ENCODE measurements at places on chromosomes 3 and 15.

GRCh38 chr15:23854203-23854911, 167.3 kb upstream of the NDN start:
- DNase-seq: no peak

GRCh38 chr15:95162531-95162930, 931.2 kb downstream of the MCTP2 start:
- DNase-seq: no peak

- DNase-seq: no peak
These were observed 487.7 kb upstream of the RASGRP1 start for GRCh38 chr15:39052323-39052705.

DNA sequence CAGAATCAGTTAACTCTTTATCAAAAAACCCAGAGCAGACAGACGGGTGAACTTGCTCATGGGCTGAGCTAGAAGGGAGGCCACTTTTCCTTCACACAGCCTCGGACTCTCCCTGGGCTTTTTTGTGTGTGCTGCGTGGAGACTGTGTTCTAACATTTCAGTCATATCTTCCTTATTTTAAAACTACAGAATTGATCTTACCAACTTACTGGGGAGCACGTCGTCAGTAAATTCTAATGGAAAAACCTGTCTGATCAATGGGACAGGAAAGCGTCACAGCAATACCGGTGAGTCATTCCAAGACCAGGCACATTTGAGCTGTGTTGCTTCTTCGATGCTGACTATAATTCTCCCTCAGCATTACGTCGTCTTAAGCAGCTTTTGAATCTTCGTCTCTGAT, 145.1 kb downstream of the LPP start:
- no peak for DNase-seq

DNA sequence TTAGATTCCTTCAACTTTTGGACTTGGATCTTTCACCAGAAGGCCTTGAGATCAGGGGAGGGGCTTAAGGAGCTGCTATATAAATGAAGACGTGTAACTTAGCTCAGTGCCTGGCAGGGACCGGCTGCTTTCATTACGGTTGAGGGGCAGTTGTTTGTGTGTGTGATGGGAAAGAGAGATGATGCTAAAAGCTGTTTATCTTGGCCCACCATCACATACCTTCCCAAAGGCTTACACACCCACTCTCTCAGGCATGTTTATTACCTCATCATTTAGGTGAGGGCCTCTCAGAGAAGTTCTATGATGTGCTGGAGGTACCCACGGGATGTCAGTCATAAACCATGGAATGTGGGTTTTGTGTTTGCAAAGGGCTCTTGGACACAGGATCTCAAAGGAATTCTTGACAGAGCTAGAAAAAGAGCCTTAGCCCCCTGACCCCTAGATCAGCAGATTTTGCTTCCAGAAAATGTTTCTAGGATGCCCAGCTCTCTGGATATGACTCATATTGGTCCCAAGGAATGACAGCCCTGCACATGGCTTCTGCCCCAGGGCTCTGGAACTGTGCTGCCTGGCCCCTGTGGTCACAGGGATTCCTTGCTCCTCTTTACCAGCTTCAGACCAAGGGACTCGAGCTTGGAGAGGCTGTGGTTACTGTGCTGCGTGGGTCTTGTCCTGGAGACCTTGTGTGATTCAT, 15.9 kb upstream of the SMAD3 start:
- no peak for DNase-seq

DNA sequence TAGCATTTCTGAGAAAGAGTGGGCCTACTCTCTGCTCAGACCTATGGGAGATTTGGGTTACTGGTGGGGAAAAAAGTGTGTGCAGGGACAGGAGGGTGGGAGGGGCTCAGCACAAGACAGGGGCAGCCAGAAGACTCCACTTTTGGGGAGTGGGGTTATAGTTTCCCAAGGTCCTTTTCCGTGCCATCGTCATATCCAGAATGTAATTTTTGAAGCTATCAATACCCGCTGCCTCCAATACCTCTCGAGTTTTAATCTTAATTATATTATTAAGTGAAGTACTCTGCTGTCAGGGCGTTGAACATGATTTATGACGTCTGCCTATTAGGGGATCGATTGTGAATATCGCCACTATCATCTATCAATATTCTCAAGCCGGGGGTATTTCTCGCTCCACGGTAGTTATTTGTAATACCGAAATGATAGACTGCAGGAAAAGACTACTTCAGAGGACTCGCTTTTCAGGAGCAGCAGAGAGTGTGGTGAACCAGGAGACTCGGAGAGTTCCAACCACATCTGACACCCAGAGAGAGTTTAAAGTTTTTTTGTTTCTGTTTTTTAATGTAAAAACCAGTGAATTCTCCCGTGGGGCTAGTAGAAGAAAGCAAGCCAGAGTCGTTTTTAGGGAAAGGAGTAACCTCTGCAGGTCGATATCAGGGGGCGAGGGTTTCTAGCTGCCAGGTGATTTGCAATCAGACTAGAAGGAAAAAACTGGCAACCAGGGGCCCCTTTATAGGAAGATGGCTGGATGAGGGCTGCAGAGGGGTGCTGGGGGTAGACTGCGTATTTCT, 20.6 kb downstream of the NR2F2 start:
- DNase-seq: no peak

- DNase-seq: no peak
These were observed 34.6 kb upstream of the CMTM8 start for GRCh38 chr3:32203854-32204253.

GRCh38 chr15:99722406-99722805, 10.8 kb downstream of the LYSMD4 start:
- DNase-seq: no peak

GRCh38 chr3:43512754-43513404, 108.9 kb downstream of the ANO10 start:
- DNase-seq: no peak

DNA sequence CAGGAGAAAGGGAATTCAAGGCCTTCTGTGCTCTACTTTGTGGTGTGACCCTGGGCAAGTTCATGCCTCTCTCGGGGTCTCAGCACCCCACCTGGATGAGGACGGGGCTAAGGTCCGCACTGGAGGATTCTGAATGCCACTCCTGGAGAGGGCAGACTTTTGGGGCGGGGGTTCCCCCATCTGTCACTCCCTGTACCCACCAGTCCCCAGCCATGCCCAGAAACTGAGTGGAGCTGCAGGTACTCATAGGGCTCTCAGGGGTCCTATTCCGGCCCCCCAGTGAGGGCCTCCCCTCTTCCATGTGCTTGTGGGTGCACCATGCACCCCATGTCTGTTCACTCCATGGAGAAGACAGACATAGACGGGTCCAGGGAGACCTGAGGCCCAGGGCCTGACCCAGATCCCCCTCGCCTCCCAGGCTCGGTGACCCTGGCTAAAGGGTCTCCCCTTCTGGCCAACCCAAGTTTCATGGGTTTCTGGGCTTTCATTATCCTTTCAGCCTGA, 26.0 kb downstream of the ACSBG1 start:
- no peak for DNase-seq

- DNase-seq: no peak
These were observed 56.5 kb downstream of the SEMA3G start for GRCh38 chr3:52388348-52388821.

- DNase-seq: no peak
These were observed 15.9 kb upstream of the HDC start for GRCh38 chr15:50281427-50281826.

DNA sequence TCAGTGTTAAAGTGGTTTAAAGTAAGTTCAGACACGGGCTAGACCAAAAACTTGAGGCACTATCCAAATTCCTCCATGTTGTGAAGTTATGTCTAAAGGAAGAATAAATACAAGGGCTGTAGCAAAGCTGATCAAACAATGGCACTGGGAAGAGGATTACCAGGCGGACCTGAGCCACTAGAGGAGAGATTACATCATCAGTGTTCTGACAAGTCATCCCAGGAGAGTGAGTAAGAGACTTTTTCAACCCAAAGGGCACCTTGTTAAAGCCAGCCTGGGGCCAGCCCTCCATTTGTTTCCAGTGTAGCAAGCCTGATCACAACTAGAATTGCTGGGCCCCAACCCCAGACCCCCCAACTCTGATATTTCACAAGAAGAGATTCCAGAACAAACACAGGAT, 166.9 kb downstream of the DCLK3 start:
- no peak for DNase-seq

DNA sequence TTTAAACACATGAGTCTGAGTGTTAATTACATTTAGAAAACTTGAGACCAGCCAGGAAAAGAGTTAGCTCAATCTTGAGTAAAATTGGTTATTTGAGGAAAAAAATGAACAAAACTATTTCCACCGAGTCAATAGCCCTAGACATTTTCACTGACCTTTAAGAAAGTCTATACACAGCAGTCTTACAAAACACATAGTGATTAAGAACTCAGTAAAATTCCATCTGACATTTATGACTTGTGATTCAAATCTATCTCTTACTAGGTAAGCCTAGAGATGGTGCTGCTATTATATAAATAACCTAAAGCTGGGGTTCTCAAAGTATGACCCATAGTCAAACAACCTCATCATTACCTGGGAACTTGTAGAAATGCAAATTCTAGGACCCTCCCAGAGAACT, 109.1 kb upstream of the COL8A1 start:
- DNase-seq: no peak

DNA sequence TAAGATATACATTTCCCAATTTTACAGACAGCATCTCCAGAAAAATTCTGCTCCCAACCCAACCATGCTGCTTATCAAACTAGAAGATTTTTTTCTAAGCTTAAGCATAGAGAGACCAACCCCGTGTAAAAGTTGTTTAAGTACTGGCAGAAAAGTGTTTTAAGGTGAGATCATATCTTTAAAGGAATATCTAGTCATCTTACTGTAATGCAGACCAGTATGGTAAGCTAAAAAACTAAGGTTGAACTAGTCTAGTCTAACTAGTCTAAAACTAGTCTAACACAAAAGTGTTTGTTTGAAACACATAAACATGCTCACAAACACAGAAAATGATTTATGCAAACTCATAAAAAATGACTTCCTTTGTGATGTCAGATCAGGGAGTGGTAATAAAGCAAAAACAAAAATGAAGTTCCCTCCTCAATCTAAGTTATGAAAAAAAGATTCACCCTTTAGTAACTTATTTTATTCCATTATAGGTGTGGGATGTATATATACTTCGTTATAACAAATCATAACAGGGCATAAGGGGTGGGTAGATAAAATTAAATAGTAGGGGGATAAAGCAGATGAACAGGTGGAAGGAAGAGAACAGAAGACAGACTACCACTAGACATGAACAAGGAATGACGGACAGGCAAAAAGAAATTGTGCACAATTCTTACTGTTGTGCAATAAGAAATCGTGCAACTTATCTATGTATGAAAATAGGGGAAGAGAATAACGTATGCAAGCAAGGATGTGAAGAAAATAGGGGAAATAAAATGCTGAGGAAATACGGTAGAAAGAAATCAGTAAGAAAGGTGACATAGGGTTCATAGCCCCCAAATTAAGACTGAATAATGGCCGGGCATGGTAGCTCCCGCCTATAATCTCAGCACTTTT, 10.0 kb downstream of the MYO5A start:
- DNase-seq: no peak

- no peak for DNase-seq
These were observed 47.0 kb downstream of the MTHFS start for GRCh38 chr15:79849789-79850188.

DNA sequence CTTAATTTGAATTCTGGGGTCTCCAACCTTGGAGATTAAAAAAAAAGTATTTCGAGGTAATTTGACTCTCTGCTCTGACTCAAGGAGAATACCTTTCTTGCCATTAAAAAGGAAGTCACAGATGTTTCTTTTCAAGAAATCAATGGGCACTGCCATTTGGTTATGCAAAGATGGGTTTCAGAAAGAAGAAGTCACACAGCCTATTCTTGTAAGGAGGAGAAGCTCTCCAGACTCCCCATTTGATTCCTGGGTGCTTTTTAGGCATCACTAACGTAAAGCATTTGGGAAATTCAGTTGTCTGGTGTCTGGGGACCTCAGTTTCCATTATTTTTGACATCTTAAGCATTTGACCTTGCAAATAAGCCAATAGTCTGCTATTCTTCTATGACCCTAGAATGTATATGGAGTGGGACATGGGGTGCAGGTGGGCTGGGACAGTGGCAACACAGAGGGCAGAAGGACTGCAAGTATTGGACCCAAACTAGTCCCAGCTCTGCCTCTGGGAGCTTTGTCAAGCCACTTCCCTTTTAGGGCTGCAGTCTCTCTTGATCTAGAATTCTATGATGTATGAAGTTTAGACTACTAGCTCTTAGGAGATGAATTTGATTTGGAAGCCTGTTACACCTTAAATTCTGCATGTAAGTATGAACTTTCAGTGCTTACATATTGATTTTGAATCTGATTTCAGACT, 27.8 kb downstream of the IL5RA start:
- no peak for DNase-seq

DNA sequence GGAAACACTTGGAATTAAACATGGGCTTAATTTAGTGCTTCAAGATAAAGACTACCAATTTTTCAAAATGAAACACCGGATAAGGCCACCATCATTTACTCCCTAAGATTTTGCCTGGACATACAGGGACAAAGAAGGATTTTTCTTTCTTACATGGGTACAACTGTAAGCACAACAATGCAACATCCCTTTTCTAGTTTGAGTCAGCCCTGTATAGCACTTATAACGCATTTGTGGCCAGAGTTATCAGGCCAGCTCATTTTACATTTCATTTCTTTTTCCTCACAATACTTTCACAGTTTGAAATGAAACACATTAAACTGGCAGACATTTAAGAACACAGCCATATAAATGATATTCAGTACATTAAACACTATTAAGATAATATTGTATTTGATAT, 9.8 kb upstream of the SUCNR1 start:
- DNase-seq: no peak

- no peak for DNase-seq
These were observed 42.1 kb downstream of the ZNF654 start for GRCh38 chr3:88101142-88101541.

- DNase-seq: no peak
These were observed 15.5 kb downstream of the TRIM59 start for GRCh38 chr3:160434071-160434470.

GRCh38 chr3:123122525-123123315, 55.9 kb downstream of the PDIA5 start:
- no peak for DNase-seq

DNA sequence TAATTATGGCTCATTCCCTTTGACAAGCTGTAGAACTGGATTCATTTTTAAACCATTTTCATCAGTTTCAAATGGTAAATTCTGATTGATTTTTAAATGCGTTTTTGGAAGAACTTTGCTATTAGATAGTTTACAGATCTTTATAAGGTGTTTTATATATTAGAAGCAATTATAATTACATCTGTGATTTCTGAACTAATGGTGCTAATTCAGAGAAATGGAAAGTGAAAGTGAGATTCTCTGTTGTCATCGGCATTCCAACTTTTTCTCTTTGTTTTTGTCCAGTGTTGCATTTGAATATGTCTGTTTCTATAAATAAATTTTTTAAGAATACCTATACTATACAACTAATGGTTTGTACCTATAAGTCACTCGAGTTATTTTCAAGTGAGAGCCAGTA, 62.7 kb downstream of the PXYLP1 start:
- no peak for DNase-seq

GRCh38 chr15:69554279-69554961, 101.8 kb downstream of the RPLP1 start:
- no peak for DNase-seq

DNA sequence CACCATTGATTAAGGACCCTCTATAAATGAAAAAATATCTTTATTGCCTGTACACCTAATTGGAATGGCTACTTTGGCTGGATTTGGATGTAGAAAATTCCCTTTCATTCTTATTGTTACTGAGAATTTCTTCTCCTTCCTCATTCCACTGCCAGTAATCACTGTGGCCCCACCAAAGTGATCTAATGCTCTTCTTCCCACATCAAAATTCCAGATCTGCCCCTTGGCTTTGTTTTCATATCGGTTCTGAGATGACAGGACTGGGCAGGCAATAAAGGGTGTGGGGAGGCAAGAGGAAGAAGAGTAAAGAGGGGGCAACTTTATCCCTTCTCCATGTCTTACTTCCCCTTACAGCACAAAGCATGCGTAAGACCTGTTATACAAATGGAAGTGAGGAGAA, 2.1 kb downstream of the ANKUB1 start:
- DNase-seq: no peak

Measured in activated CD8-positive, alpha-beta memory T cell treated with anti-CD3 and anti-CD28 coated beads for 4 hours (primary cell).